ENCODE measurements at places on chromosomes 7 and 10.
A peak's percentile ranks its signal among the peaks of the same experiment; 100 is the strongest.

GRCh38 chr7:4209126-4209525 lies 473.0 kb upstream of the FOXK1 start:
- no peak for DNase-seq

DNA sequence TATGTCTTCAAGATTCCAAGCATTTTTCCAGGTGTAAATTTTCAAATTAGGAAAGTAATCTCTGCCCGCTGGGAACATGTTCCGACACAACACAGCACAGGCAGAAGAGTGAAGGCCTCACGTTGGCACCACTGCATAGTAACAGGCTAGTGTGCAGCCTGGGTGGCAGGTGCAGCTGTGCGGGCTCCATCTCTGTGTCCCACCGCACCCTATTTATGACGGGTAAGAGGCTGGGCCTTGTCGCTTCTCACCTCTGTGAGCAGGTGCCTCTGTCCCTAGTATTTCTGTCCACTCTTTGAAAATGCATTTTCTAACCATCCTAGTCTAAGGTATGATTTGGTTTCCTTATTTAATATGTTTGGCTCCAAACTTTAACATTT lies 24.1 kb downstream of the VIPR2 start:
- no peak for DNase-seq

DNA sequence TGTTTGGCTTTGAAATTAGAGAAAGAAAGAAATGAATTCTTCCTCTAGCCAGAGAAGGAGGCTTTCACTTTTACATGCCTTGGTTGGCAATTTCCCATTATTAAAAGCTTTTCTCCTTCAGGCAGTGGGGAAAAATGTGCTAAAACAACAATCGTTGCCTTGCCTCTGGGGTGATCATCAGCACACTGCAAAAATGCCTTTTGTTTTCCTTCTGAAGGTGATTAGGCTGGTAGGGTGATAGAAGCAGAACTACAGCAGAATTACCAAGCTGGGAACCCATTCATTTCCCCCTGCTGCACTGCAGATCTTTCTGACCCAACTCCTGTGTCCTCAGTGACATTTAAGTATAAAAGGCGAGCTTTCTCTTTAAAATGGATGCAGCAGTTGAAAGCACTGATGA lies 22.2 kb downstream of the ANK3 start:
- DNase-seq, result no peak

GRCh38 chr10:23173214-23174073 lies 18.7 kb upstream of the PTF1A start:
- DNase-seq, result no peak

DNA sequence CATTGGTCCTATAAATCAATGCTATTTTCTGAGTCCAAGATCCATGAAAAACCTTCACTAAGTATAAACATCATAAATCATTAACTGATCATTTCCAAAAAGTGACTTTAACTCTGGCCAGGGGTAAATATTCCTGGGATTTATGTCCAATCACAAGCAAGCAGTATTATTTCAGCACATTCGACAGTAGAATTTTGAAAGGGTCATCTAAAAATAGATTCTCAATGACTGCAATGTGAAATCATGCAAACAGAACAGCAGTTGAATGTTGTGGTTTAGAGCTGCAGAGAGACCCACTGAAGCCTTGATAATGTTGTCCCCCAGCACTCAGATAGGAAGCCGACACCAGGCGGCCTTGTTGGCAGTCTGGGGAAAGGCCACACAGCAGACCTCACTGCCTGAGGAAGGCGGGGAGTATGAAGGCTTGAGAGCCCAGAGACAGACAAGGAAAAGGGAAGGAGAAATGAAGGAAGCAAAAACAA lies 38.1 kb downstream of the FAM107B start:
- DNase-seq, result peak; percentile 25

- DNase-seq, result peak; percentile 83
Observed at GRCh38 chr7:22728401-22729029, 1.5 kb downstream of the IL6 start.

DNA sequence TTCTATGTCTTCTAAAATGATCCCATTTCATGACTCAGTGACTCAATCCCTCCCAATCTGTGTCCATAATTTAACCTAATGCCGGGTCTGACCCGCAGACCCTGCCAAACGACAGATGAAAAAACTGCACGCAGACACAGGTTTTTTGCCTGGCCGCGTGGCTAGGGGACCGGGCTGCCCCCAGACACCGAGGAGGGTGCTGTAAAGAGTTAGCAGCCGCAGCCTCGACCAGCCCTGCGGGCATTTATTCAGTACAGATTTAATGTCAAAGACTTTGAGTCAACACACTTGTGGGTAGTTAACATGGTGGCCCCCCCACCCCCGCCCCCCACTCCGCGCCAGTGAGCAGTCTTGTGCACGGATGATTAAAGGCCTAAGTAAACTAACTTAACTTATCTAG lies 1324.7 kb downstream of the GATA3 start:
- no peak for DNase-seq

DNA sequence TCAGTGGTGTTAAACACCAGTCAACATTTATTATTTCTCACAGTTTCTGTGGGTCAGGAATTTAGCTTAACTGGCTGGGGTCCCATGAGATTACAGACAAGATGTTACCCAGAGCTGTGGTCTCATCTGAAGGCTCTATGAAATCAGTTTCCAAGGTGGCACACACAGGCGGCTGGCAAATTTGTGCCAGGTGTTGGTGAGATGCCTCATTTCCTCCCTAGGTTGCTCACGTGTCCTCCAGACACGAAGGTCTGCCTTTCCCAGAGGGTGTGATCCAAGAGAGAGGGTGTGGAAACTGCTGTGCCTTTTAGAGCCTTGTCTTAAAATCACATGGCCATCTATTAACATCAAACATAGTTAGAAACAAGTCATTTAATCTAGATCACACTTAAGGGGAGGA lies 209.0 kb downstream of the JCAD start:
- no peak for DNase-seq

GRCh38 chr10:31018962-31019361 lies 12.7 kb downstream of the ZNF438 start:
- peak; percentile 89 for DNase-seq

DNA sequence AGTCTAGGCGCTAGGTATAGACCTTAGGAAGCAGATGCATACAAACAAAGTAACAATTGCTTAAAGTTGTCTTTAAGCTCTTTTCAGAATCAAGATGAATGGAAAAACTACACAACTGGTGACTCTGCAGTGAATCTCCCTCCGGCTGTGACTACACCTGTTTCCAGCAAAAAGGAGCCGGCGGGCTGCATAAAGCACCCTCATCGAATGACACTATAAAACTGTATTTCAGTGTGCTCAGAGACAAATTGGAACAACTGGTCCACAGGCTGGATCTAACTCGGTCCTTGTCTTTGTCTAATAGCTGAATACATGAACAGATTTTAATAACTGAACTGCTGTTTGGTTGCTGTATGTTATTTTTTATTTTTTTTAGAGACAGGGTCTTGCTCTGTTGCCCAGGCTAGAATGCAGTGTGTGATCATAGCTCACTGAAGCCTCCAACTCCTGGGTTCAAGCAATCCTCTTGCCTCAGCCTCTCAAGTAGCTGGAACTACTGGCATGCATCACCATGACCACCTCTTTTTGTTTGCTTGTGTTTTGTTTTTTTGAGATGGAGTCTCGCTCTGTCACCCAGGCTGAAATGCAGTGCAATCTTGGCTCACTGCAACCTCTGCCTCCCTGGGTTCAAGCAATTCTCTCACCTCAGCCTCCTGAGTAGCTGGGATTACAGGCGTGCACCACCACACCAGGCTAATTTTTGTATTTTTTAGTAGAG lies 64.2 kb upstream of the SVIL start:
- DNase-seq, result no peak

GRCh38 chr10:132551093-132551807 lies 13.7 kb downstream of the INPP5A start:
- no peak for DNase-seq

DNA sequence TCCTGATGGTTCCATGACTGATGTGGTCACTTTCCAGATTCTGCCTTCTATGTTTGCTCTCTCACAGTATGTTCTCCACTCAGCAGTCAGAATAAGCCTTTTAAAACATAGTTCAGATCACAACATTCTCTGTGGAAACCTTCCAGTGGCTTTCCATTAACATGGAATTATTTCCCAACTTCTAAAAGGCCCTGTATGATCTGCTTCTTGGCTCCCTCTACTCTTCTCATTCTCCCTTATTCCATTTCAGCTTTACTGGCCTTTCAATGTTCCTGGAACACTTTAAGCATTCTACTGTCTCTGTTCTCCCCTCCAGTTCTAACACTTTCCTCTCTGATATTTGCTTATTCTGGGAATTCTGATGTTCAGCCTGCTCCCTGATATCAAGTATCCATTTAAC lies 325.6 kb downstream of the THSD7A start:
- DNase-seq, result no peak

DNA sequence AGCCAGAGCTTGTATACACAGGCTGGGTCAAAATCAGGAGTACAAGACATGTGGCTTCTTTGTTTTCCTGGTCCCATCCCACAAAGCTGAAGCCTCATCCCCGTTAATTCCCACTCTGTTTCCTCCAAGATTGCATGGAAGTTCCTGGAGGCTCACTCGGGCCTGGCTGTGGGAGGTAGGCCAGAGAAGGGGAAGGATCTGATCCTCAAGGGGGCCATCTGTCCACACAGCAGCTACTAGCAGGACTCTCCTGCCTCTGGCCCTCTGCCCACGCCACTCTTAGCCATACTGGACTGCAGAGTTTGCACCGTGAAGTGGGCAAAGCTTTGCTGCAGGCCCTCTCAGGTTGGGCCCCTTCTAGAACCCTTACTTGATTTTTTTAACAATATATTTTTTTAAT lies 160.6 kb downstream of the FGFR2 start:
- peak; percentile 7 for DNase-seq

DNA sequence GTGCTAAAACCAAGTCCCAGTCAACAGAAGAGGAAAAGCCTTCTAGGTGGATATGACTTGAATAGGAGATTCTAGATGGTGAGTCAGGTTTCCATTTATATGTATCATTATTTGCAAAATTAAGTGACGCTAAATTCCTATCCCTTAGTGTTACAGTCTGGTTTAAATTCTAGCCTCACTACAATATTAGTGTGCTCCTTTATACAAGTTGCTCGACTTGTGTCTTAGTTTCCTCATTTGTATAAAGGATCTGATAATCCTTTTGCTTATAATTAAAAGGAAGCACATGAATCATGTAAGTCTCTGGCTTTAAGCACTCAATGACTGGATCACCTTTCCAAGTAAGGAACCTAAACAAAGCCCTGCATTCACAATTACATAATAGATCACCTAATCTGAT lies 105.7 kb downstream of the SVOPL start:
- no peak for DNase-seq

DNA sequence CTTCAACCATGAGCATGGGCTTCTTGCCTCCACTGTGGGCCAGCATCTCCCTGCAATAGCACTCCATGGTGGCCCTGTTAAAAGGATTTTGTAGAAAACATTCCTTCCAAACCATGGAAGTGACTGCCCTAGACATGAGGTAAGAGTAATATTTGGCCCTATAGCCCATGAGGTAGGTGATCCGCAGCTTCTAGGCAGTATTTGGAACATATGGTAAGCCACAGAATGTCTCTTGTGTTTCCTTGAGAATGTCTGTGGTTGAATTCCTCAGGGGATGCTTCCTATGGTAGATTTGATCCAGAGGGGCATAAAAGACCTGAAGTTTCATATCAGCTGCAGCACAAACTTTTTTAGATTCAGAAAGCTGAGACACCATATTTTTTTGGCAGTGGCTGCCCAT lies 54.9 kb downstream of the TMEM168 start:
- DNase-seq, result no peak

DNA sequence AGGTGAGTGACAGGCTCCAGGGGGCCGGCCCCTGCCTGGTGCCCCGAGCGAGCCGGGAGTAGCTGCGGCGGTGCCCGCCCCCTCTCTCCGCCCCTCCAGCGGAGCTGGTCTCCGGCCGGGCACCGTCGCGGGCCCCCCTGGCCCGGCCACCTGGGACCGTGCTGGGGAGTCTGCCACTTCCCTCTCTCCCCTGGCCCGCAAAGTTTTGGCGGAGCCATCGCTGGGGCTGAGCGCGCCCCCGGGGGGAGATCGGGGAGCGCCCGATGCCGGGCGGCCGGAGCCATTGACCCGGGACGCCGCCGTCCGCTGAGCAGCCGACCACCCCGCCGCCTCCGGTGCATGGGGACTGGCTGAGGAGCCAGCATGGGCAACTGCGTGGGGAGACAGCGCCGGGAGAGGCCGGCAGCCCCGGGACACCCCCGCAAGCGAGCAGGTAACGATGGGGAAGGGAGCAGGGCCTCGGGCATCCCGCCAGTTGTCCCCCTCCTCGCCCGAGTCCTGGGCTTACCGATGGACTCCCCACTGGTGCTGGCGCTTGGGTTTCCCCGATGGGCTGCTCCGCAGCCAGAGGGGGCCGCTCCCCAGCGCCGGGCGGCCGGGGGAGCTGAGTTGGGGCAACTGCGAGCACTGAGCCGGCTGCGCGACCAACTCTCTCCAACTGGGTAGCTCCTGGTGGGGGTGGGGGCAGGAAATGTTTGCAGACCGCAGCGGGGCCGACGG lies at the start of gene UBTD1:
Gene UBTD1, plus strand, starts transcription at position 84 of the 720 bp plus-strand sequence. Its CDS starts 280 bp downstream, at position 364.
- DNase-seq, result peak; percentile 32

- DNase-seq, result no peak
Observed at GRCh38 chr7:99460651-99461050, 5.3 kb downstream of the ATP5MF start.

DNA sequence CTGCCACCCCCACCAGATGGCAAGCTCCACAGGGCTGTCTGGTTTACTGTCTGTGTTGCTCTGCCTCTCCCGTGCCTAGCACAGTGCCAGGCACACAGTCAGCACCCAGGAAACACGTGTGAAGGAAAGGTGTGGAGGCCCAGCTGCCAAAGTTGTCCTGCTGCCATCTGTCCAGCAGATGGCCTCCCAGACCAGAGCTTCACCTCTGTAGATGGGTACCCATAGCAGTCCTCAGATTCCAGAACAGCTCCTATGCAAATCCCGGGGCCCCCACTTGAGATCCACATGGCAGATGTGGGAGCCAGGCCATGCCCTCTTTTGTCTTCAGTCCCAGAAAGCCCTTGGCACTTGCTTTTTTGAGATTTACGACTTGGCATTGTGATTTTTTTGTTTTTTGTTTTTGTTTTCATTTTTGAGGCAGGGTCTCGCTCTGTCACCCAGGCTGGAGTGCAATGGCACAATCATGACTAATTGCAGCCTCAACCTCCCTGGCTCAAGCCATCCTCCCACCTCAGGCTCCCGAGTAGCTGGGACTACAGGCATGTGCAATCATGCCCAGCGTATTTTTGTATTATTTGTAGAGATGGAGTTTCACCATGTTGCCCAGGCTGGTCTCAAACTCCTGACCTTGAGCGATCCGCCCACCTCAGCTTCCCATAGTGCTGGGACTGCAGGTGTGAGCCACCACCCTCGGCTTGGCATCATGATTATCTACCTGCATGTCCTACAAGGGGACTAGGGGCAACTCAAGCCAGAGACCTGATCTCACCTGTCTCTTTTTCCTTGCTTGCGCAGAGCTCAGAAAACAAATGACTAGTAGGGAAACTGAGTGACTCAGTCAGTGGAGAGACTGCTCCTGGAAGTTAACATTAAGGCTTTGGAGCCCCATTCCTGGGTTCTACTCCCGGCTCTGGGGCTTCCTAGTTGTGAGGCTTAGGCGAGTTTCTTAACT lies 16.9 kb upstream of the PALD1 start:
- peak; percentile 62 for DNase-seq

- no peak for DNase-seq
Observed at GRCh38 chr7:132446666-132447278, 129.5 kb downstream of the PLXNA4 start.
